Peyer's patch (tissue), 4 donors: ENCODE measurements at places on chromosomes 2 and 18. TPM values are rescaled to one million over a fixed set of nuclear protein-coding genes. Genes with fewer than 3 reads are reported as not detected.

GRCh38 chr2:69490486-69490885 lies 53.3 kb upstream of the NFU1 start:
- no peak for DNase-seq
- no peaks in the 10 kb centered on the region for H3K4me1 ChIP-seq

The TMEM247 gene
- not detected for total RNA-seq

The NYAP2 gene
- not detected for total RNA-seq

- H3K4me3 ChIP-seq = peak overlapping the region; percentile 79
- H3K36me3 ChIP-seq = no peaks in the 10 kb centered on the region
- no peaks in the 10 kb centered on the region for H3K27me3 ChIP-seq
- no peak for DNase-seq
- H3K4me1 ChIP-seq = peaks cover 24% of the 10 kb centered on the region
Measured at GRCh38 chr2:101153077-101153707, 2.0 kb upstream of the TBC1D8 start.

DNA sequence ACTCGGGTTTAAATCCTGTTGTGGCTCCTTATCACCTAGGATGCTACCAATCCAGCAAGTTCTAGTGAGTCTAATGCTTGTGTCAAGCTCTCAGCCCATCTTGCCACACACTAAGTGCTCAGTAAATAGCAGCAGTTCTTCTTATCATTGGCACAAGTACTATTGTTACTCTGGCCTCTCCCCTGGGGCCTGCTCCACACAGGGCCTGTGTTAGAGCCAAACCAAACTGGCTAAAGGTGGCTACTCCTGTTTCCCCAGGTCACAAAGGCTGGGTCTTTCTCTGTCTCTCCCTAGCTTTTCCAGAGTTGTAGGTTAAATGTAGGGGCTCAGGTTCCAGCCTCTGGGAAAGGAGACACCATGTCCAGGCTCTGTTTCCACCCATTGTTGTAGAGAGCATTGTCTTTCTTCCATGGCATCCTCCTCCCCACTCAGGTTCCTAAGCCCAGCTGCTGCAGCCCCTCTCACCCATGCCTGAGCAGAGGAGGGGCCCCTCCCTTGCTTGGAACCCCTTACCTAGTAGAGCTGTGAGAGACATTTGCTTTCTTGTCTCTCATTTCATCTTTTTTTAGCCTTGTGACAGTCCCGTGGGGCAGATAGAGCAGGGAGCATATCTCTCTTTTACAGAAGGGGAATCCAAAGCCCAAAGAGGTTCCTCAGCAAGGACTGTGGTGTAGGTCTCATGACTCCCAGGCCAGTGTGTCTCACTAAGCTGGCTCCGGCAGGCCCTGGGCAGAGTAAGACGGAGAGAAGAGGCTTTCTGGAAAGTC lies 56.4 kb upstream of the OTOF start:
- no peak overlapping the region for H3K27ac ChIP-seq
- H3K27me3 ChIP-seq = no peaks in the 10 kb centered on the region
- no peaks in the 10 kb centered on the region for H3K36me3 ChIP-seq
- no peak for DNase-seq
- no peak overlapping the region for H3K4me3 ChIP-seq

DNA sequence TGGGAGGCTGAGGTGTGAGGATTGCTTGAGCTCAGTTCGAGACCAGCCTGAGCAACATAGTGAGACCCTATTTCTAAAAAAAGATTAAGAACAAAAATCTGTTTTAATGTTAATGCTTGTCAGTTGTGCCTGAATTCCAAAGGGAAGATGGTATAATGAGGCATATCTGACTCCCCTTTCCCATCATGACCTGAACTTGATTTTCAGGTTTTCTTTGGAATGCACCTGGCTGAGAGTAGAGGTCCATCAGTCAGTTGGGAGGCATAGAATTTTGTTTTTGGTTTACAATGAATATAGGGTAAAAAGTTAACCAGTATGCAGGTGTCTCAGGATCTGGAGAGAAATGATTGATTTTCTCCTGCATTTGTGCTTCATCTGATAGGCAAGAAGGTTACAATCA lies 20.4 kb downstream of the RPIA start:
- no peak overlapping the region for H3K27ac ChIP-seq
- H3K36me3 ChIP-seq = no peaks in the 10 kb centered on the region
- no peaks in the 10 kb centered on the region for H3K27me3 ChIP-seq

- DNase-seq = no peak
- H3K4me1 ChIP-seq = no peaks in the 10 kb centered on the region
Measured at GRCh38 chr2:237165405-237166276, 80.0 kb downstream of the COPS8 start.

- H3K36me3 ChIP-seq = no peaks in the 10 kb centered on the region
- no peaks in the 10 kb centered on the region for H3K4me1 ChIP-seq
- DNase-seq = no peak
- no peaks in the 10 kb centered on the region for H3K27me3 ChIP-seq
Measured at GRCh38 chr2:215521031-215521430, 85.2 kb upstream of the FN1 start.

The VIL1 gene
- 779 TPM for total RNA-seq

DNA sequence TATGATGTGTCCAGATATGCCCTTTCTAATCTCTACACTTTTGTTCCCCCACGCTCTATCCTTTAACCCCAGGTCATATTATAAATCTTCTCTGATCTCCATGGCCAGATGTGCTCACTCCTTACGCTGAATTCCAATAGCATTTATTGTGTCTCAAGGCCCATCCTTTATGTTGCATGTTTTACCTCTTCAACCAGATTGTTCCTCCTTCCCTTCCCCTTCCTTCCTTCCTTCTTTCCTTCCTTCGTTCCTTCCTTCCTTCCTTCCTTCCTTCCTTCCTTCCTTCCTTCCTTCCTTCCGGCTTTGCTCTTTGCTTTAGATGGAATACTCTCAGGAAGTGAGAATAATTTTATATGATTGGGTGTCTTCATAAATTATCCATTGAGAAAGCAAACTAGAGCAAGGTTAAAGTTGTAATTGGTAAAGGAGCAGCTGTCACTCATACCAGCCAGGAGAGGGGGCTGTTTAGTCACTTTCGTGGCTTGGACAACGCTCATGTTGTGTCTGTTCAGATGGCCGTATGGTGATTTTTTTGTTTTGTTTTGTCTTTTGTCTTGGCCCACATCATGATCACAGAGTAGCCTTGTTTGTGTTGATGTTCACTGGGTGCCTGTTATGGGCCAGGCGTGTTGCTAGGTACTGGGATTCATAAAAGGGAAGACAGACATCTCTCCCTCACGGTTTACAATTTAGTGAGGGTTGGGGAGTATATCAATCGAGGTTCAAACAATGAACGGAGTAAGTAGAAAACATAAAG lies 68.0 kb downstream of the DAW1 start:
- H3K4me1 ChIP-seq = no peaks in the 10 kb centered on the region
- no peaks in the 10 kb centered on the region for H3K36me3 ChIP-seq
- H3K4me3 ChIP-seq = no peak overlapping the region
- no peak for DNase-seq

GRCh38 chr2:44969936-44970335 lies 28.4 kb downstream of the SIX3 start:
- H3K27me3 ChIP-seq = no peaks in the 10 kb centered on the region
- DNase-seq = no peak
- H3K4me1 ChIP-seq = no peaks in the 10 kb centered on the region
- no peak overlapping the region for H3K27ac ChIP-seq
- H3K4me3 ChIP-seq = no peak overlapping the region
- no peaks in the 10 kb centered on the region for H3K36me3 ChIP-seq

- H3K27me3 ChIP-seq = no peaks in the 10 kb centered on the region
- H3K36me3 ChIP-seq = no peaks in the 10 kb centered on the region
- H3K27ac ChIP-seq = no peak overlapping the region
- no peaks in the 10 kb centered on the region for H3K4me1 ChIP-seq
Measured at GRCh38 chr2:74100254-74101216, 47.2 kb downstream of the BOLA3 start.

The STARD6 gene
- total RNA-seq = not detected
